ENCODE measurements at places on chromosomes 3 and 15.

DNA sequence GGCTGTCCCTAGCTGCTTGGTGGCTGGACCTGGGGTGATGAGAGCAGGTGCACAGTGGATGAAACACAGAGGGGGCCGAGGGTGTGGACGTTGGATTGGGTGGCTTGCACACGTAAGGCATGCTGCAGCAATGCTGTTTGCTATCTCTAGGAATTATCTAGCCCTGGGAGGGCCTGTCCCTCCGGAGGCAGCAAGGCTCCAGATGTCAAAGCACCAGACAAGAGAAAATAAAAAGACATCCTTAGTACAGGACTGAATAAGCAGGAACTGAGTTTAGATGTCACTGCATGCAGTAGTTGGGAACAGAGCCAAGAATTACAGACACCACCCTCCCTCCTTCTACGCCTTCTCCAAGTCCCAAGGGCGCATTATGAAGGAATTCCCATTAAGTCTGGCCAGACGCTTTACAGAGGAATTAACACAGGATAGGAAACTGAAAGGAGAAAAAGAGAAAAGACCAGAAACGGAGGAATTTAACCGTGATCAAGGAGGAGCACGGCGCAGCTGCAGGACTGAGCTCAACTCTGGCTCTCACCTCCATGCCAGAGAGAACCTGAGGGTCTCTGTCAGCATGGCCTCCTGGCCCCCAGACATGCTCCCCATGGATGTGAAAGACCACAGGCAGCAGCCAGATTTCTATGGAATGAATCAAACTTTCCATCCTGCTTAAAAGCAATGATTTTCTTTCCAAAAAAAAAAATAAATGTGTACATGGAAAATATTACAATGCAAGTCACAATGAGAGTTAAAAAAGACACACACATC lies 13.8 kb downstream of the ATP10A start:
- DNase-seq, result no peak

DNA sequence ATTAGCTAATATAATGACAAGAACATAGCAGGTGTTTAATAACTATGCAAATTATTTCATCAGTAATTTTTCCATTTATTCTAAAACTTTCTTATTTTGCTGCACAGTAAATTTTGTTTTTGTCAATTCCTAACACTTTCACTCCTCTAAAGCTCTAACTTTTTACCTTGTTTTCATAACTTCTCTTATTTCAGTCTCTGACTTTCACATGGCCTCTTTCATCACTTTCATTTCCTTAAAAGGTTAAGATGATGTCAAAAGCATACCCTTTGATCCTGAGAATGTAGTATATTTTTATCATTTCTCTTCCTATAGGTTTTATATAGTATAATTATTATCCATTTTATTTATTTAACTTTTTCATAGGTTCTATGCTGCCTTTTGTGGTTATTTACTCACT lies 1325.8 kb upstream of the ALCAM start:
- no peak for DNase-seq

GRCh38 chr3:50388720-50389413 lies 29.5 kb upstream of the TMEM115 start:
- no peak for DNase-seq

DNA sequence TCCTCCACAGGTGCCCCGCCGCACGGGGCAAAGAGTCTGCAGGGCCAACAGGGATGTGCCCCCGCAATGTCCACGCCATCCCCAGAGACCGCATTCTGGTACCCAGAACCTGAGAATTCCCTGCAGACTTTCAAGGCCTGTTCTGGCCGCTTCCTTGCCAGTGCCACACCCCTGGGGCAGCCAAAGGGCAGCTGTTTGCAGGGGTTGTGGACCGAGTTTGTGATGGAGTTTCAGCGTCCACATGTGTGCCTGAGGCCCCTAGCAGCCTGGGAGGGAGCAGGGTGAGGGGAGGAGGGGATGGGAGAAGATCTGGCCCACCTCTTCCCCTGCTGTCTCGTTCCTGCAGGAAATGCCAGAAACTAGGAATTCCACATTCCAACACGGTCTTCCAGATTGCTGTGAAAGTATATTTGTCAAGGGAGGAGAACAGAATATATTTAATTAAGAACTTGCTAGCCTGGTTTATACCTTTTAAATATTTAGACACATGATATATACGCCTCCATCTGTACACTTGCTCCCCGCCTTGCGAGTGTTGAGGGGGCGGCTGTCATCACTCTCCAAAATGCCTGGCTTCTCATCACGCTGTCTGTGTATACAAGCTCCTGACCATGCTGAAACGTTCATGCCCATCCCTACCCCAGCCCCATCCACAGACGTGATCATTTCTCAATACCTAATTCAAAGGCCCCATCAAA lies 31.1 kb upstream of the RASA2 start:
- no peak for DNase-seq

GRCh38 chr15:26070095-26070532 lies 207.0 kb upstream of the ATP10A start:
- DNase-seq, result no peak

DNA sequence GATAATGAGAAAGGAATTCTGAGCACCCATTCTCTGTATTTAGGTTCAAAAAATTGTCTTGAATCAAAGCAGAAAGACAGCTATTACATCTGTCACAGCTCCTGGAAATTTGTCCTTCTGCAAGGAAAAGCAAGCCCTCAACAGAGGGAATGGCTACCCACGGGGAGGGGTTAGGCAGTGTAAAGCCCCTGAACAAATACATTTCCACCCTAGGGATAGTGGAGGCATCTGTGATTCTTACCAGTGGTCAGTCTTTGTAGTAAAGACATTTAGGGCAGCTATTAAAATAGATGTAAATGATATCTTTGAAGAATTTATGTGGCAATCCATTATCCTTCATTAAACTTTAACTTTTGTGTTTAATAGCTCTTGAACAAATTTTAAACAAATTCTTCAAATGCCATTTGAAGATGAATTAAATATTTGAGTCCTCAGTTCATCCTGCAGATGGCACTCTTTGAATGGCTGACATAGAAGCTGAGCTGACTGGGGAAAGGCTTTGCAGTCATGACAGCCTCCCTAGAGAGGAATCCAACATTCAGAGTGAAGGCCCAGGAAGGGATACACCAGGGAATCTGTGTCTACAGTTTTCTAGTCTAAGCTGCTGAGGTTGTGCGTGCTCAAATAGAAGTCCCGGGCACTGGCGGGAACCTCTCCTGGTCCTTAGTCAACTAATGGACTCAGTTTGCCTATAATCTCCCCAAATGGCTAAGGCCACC lies 359.7 kb upstream of the ROPN1 start:
- no peak for DNase-seq

- no peak for DNase-seq
Measured at GRCh38 chr3:46113608-46114007, 86.3 kb upstream of the XCR1 start.

DNA sequence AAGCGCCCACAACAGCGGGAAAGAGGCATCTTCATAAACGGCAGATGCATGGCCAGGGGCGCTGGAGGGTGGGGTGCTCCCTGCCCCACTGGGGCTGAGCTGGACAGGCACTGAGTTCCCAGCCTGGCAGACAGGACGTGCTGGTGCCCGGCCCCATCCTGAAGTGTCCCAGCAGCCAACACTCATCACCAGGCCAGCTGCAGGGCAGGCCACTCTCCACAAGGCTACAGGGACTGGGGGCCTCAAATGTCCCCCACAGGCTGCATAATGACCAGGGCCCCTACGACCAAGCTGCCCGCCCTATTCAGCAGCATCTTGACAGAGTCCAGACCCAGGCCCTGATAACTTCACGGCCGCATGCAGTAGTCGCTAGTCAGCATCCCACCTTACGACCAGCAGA lies 124.1 kb upstream of the IQSEC1 start:
- no peak for DNase-seq

DNA sequence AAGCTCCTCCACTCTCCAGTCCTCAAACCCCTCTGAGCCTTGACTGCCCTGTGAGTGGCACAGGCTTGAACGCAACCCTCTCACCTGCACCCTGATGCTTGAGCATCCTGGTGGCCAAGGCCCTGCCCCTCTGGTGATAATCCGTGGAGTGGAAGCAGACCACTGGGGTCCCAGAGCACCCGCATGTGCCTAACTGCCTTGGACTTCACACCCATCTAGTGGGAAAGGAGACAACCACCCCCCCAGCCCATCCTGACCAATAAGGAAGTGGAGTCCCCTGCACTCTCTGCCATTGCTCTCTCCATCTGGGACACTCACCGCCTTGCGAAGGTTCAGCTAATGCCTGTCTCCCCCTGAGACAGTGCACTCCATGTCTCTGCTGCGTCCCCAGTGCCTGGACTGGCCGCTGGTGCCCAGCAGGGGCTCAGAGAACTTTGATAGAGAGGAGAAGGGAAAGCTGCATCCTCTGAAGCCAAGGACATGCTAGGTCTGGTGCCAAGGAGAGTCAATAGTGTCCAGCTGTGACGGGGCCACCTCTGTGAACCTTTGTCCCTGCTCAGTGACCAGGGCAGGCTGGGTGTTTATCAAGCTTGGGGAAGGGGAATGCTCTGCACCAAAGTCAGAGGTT lies 3.4 kb downstream of the KLF15 start:
- no peak for DNase-seq

DNA sequence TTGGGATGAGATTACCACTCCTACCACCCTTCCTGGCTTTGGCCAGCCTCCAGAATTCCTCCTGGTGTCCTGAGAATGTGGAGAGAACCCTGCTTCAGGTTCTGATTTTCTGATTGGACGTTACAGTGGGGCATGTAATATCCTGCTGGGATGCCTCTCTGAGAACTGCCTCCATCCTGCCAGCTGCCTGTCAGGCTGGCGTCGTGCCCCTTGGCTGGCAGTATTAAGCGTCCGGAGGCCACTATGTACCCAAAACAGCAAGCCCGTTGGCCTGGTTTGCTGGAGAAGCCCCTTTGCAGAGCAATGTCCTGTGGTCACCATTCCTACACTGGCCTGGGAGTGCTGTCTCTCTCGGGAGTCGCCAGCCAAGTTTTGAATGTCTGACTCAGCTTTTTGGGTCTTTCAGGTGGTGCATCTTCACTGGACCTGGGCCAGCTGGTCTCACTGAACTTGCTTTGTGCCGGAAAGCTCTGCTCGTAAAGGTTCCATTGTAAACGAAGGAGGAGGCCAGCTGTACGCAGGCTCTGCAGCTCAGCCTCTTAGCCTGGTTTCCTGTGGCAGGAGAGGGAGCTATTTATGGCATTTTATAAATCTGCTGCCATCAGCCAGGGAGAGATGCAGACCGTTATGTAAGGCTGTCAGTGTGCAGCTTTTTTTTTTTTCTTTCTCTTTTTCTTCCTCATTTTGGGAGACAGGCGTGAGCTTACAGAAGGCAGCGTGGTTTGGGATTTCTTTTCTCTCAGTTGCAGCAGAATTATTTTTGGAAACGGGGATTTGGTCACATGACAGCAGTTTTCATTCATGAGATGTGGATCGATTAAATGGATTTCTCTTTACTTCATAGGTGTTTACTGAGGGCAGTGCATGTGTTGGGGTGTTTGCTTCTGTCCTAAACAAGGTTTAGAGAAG lies 19.0 kb upstream of the TRAK1 start:
- no peak for DNase-seq

GRCh38 chr15:23532024-23532423 lies 33.5 kb upstream of the MKRN3 start:
- no peak for DNase-seq

DNA sequence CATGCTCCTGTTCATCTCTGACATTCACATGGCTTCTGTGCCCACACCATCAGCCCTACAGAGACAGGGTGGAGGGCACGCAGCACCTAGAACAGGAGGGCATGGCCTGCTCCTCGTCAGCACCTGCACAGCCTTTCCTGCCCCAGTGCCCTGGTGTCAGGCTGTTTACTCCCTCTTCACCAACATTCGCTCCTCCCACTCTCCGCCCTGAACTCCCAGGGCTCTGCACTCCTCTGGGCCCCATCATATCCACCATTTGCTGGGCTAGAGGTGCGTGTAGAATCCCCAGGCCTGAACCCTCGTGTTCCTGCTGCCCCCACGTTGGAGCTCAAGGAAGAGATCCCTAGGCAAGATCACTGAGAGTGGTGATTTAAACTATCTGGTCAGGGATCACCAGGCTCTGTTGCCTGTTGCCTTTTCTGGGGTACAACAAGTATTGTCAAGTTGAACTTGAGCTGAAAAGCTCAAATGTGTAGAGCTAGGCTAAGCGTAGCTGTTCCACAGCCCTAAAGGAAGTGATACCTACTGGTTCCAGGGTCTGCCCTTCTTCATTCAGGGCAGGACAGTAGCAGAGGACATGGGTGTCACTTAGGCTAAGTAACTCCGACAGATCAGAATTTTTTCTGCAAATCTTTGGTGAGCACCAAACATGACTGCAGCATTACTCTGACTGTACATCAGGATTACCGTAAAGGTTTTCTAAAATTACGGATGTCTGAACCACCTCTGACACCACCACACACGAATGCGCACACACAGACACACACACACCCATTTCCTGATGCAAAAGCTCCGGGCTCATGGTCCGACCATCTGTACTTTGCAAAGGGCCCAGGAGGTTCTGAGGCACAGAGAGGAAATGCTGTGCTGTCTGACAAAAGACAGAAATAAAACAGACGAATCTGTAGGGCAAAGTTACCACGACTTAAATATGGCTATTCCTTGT lies 43.7 kb upstream of the GNB5 start:
- DNase-seq, result no peak

DNA sequence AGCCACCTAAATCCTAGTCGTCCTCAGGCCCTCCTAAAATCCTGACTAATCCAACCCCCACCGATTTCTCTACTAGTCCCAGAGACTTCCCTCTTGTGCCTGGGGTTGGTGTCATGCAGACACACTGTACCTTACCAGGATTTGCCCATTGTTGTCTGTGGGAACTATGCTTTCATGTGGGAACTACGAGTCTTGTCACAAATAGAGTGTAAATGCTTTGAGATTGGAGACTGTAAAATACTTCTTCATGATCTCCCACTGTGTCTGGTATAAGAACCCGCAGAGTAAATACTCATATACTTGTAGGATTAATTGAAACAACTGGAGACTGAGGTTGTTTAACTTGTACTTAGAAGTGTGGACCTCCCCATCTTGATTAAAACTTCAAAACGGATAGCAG lies 11.2 kb downstream of the B3GNT5 start:
- no peak for DNase-seq
